ENCODE measurements at places on chromosomes 6 and 20. TPM values are rescaled to one million over a fixed set of nuclear protein-coding genes. Genes with fewer than 3 reads are reported as not detected.
A peak's percentile ranks its signal among the peaks of the same experiment; 100 is the strongest.

DNA sequence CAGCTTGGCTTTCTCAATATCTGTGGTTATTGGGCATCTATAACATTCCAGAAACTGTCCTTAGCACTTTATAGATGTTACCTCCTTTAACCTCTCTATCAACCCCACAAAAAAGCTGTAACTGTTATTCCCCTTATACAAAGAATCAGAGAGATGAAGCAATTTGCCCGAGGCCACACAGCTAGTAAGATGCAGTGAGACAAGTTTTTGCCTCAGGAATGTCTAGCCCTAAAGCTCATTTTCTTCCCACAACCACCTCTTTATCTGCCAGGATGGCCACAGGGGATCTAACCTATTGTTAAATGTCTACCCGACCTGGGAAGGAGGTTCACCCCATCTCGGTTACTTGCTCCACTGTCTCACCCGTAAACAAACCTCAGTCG is 31.9 kb upstream of the TCP11 start:
- H3K4me1 ChIP-seq = peaks cover 15% of the 10 kb centered on the region
- H3K27me3 ChIP-seq = peaks cover 2% of the 10 kb centered on the region
- no peak overlapping the region for H3K27ac ChIP-seq
- no peak overlapping the region for H3K4me3 ChIP-seq

DNA sequence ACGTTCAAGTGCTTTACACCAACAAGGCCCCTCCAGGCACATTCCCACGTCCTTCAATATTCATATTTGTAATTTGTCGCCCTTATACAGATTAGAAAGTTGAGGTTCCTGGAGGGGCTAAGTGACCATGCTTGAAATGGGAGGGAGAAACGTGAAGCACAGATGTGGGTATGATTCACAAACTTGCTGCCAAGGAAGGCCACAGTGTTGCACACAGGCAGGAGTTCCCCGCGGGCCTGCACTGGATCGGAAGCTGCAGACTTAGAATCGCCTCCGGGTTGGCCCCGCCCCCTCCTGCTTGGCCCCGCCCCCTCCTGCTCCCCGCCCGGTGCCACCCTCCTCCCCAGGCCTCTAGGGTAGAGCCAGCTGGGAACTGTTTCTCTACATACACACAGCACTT is 58.2 kb upstream of the QKI start:
- H3K36me3 ChIP-seq = no peaks in the 10 kb centered on the region
- no peak overlapping the region for H3K4me3 ChIP-seq
- peaks cover 7% of the 10 kb centered on the region for H3K27me3 ChIP-seq
- H3K27ac ChIP-seq = no peak overlapping the region
- no peak for DNase-seq

DNA sequence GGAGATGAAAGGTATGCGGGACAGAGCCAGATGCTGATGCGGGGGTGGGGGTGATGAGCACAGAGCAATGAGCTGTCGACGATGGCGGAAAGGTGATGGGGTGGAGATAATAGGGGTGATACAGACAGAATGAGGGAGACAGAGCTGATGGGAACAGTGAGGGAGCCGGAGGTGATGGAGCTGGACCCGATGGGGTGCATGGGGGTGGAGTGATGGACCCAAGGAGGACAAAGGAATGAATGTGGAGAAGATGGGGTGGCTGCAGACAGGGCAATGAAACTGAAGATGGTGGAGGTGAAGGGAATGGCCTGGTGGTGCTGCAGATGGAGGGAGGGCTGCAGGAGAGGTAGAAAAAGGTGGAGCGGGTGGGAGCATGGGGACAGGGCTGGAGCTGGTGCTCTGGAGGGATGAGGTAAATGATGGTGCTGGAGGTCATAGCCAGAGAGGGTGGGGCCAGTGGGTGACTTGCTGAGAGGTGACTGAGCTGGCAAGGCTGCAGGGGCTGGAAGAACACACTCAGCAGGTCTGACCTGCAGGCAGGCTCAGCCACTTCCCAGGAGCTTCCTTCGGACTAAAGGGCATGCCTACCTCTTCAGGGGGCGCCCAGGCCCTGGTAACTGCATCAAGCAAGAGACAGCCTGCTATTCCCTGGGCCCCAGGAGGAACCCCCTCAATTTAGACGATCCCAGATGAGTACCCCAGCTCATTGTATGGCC is 6.0 kb upstream of the FOXS1 start:
- no peaks in the 10 kb centered on the region for H3K36me3 ChIP-seq
- no peak for DNase-seq
- H3K27me3 ChIP-seq = peaks cover 10% of the 10 kb centered on the region
- H3K4me3 ChIP-seq = no peak overlapping the region

DNA sequence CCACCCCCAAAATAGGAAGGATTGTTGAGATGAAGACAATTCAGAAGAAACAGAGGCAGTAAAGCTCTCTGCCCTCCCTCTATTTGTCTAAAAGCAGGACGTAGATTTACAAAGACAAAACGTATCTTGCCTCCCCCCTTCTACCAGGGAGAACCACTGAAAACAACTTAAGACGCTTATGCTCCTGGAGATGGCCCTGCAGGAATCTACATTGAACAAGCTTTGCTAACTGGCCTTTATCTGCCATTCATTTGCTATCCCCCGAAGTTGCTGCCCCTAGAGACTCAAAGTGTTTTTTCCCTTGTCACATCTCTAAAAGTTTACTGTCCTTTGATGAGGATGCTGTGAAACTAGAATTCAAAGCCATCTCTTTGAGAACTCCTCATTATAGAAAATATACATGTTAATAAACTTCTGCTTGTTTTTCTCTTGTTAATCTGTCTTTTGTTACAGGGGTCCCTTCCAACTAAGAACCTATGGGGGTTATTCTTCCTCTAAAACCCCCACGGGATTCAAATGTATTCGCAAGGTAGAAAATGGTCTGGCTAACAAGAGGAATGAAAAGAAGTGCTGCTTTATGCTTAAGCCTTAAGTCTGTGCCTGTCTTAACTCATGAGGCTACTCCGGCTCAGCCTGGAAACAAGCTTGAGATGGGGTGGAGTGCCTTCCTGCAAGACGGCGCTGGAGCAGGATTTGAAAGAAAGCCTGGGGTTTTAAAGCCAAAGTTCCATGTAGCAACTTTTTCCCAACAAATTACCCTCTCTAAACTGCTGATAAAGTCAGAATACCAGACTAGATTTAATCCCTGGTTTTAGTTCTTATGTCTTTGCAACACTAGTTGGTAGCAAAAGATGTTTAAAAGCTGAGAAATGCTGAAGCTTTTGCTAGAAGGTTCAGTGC is 88.0 kb downstream of the CLIC5 start:
- peaks cover 1% of the 10 kb centered on the region for H3K36me3 ChIP-seq
- H3K27ac ChIP-seq = no peak overlapping the region
- no peak overlapping the region for H3K4me3 ChIP-seq
- no peak for DNase-seq
- H3K27me3 ChIP-seq = no peaks in the 10 kb centered on the region
- peaks cover 29% of the 10 kb centered on the region for H3K4me1 ChIP-seq

GRCh38 chr6:37077191-37077904 is 71.9 kb downstream of the FGD2 start:
- H3K27ac ChIP-seq = no peak overlapping the region
- H3K4me3 ChIP-seq = no peak overlapping the region
- H3K36me3 ChIP-seq = no peaks in the 10 kb centered on the region
- no peak for DNase-seq
- peaks cover 6% of the 10 kb centered on the region for H3K4me1 ChIP-seq

GRCh38 chr6:133817460-133818047 is 71.4 kb upstream of the TCF21 start:
- H3K36me3 ChIP-seq = no peaks in the 10 kb centered on the region
- no peaks in the 10 kb centered on the region for H3K27me3 ChIP-seq
- DNase-seq = peak; percentile 50
- H3K4me3 ChIP-seq = no peak overlapping the region

ELOVL4 gene
- 1.6 TPM for total RNA-seq

SLC12A5 gene
- not detected for total RNA-seq

C4A gene
- total RNA-seq = 4.5 TPM

MCCD1 gene
- total RNA-seq = not detected

Measured in activated CD4-positive, alpha-beta memory T cell treated with anti-CD3 and anti-CD28 coated beads for 36 hours (primary cell).